H9 (cell line): ENCODE measurements at places on chromosomes 2 and 18.

- no peak for DNase-seq
Observed at GRCh38 chr2:237148624-237149023, 62.9 kb downstream of the COPS8 start.

DNA sequence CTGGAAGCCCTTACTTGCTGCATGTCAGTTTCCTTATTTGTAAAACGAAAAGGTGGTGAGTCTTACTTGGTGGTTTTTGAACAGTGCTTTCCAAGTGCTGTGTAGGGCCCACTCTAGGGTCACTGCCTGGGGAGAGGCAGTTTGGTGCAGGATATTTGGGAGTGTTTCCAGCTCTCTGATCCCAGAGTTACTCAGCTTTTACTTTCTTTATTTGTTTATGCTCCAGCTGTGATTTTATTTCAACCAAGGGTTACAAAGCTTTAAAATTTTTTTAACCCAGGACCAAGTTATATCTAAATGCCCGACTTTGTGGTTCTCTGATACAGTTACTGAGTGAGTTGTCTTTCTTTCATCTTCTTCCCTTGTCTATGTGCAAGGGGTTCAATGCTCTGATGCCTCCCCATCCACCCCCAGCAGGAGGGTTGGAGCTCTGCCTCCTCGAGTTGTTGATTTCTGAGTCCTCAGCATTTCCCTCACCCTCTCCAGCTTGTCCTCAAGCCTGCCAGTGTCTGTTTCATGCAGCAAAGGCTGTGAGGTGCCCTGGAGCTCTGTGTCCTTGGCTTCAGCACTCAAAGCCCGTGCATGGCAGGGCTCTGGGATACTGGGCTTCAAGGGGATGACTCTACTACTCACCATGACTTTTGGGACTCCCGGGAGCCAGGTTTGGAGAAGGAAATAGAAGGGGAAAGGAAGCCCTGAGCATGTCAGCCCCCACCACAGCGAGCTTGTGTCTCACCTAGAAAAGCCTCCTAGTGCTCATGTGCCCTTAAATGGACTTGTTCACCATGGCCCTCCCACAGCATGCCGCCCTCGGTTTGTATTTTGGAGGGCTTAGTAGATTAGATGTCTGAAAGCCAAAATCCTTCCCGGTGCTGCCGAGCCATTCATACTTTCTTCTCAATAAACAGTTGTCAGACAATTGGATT is 236.8 kb downstream of the SETBP1 start:
- no peak for DNase-seq

DNA sequence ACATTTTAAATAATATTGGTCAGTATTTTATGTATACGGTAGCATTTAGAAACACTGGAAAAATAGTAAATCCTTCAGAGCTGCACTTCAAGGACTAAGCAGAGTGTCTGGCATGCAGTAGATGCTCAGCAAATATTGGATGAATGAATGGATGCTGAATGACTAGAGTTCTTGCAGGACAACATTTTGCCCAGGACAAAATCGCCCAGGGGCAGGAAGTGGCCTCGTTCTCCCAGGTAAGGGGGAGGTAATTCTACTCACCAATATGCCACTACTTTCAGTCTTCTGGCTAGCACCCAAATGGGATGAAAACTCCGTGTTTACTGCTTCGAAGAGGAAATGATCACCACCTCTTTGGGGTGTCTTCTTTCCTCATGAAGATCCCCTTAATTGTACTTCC is 4.0 kb upstream of the DGUOK start:
- no peak for DNase-seq

GRCh38 chr2:46982351-46983064 is 66.9 kb upstream of the MCFD2 start:
- DNase-seq: no peak

GRCh38 chr2:189360861-189361260 is 80.4 kb upstream of the WDR75 start:
- DNase-seq: no peak

DNA sequence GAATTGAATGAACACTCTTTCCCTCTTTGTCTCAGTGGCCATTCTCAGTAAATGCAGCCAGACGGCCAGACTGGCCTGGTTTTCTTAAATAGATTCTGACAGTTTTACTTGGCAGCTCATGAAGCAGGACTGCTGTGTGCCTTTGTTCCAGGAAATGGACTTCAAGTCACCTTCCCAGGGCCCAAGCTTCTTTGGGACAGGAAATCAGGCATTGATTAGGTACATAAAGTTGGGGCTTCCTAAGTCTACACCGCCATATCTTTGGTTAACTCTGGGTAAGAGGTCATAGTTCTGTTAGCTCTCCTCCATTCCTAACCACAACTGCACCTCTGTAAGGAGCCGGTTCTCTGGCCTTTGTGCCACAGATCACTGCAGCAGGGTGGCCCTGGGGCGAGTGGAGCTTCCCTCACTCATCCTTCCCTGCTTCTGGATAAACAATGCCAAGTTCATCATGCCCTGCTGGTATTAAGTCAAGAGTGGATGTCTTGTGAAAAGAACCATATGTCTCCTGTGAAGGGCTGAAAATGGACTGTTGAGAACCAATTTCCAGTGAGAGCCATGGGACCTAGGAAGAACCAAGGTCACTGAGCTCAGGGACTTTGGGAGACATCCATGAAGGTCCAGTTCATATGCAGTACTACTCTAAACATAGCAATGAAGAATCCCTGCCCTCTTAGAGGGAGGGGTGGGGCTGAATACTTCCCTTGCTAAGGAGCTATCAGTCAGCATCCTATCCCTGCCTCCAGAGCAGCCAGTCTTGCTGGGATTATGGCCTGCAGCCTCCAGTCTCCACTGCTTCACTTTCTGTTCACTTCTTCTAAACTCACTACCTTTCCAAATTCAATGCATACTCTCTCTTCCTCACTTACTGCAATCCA is 122.6 kb upstream of the XPO1 start:
- no peak for DNase-seq

GRCh38 chr2:103529798-103530502 is 768.1 kb downstream of the TMEM182 start:
- no peak for DNase-seq

DNA sequence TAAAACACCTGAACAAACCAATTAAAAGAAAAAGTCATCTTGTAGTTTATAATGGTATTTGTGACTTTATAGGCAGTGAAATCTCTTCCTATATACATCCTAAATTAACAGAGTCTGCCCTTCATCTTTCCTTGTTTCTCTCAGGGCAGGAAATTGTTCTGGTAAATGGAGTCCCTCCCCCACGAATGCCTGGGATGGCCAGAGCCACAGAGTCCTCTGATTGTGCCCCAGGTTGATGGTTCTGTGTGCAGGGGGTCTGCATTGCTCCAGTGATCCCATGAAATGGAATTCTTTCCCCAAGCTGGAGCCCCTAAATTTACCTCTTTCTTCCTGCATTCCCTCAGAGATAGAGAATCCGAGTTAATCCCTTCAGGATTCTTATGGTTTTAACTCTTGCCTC is 155.5 kb downstream of the MTX2 start:
- no peak for DNase-seq

DNA sequence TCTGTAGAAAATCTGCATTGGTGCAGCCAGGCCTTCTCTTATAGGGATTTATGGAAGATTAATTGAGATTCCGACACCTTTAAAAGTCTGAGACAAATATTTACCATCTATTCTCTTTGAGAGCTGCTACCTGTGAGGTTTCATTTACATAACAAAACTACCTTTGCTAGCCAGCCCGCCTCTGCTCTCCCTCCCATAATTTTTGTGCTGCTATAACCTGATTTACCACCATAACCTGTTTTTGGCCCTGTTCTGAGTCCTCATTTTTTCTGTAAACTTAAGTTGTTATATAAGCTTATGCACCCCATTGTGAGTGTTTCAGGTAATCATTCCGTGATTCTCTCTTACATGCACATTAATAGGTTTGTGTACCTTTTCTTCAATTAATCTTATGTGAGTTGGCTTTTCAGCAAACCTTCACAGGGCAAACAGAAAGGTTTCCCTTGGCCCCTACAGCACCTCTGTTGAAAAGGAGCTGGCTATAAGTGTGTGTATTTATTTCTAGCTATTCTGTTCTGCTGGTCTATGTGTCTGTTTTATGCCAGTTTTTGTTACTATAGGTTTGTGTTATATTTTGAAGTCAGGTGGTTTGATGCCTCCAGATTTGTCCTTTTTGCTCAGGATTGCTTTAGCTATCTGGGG is 114.9 kb upstream of the XIRP2 start:
- no peak for DNase-seq

DNA sequence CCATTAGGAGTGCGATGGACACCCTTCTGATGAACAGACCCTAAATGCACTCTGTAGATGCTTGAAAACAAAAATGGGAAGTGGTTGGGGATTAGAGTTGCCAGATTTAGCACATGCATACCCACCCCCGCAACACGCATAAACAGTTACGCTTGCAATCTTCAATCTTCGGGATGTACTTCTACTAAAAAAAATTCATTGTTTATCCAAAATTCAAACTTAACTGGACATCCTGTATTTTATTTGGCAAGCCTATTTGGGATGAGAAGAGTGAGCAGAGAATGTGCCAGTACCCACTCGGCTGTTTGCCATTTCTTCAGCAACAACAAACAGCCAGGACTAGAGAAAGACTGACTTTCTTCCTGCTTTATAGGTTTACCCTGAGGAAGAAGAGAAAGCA is 18.4 kb downstream of the KIAA2012 start:
- DNase-seq: no peak

GRCh38 chr18:27845897-27846296 is 331.0 kb downstream of the CDH2 start:
- no peak for DNase-seq

GRCh38 chr2:28608500-28609424 is 112.9 kb downstream of the PLB1 start:
- no peak for DNase-seq

GRCh38 chr2:120949957-120950590 is 214.4 kb downstream of the GLI2 start:
- no peak for DNase-seq

- DNase-seq: no peak
Observed at GRCh38 chr2:164000176-164000575, 264.4 kb upstream of the FIGN start.

- DNase-seq: no peak
Observed at GRCh38 chr18:45456090-45457021, 158.9 kb upstream of the SLC14A2 start.

- no peak for DNase-seq
Observed at GRCh38 chr2:196961889-196962288, 35.4 kb upstream of the PGAP1 start.

DNA sequence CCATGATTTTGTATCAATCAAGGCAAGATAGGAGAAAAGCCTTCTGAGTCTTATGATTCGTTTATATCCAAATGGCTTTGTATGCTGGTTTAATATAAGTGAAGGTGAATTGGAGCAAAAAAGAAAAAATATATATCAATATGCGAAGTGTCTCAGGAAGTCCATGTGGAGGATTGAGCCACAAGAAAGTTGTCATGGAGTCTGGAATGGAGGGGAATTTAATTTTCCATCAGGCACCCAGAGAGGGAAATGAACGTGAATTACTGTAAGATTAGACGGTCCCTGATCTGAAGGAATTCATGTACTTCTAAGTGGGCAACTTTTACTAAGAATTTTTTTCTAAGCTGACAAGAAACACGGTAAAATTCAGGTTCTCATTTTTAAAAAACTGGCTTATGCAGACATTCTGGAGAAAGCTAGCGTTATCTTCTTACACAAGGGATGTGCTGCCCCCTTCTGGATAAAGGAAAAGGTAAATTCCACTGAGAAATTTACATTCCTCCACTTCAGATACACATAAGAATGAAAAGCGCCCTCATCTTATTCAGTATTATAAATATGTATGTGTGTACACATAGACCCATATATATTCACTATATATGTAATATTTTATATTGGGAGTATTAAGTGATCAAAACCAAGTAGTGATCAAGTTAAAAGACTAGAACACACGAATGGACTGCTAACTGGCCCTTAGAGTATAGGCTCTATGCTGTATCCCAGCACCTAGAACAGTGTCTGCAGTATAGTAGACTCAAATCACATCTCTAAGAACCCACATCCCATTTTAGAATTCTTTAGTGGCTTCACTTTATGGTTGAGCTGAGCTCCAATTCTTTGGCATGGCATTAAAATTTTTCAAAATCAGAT is 289.0 kb upstream of the TFPI start:
- no peak for DNase-seq
